Activated T-cell treated with anti-CD3 and anti-CD28 coated beads, Interleukin-2, amount 50 U/mL, for 24 hours (primary cell): ENCODE measurements at places on chromosomes 13 and 19.

DNA sequence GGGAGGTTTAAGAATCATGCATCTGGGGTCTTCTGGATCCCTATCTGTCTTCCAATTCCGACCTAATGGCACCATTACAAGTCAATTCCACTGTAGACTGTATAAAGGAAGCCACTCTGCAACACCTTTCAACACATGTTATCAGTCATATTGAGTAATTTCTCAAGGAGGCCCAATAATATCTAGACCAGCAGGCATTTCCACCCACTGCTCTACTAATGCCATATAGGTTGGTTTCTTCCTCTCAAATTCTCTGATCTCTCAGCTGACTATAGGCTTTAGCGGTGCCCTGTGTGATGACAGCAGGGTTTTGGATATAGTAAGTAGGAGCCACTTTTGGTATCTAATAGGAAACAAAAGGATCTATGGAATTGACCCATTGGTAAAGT lies 12.4 kb upstream of the ITM2B start:
- no peak for DNase-seq

GRCh38 chr19:35495107-35496064 lies 5.1 kb upstream of the KRTDAP start:
- peak; percentile 83 for DNase-seq

- no peak for DNase-seq
Measured at GRCh38 chr19:1394252-1395193, 6.8 kb downstream of the GAMT start.

GRCh38 chr19:49119411-49120324 lies at the start of gene PPFIA3:
TSS of gene PPFIA3 (plus strand) at chr19:49119544. CDS start at chr19:49127874, 8,330 bp downstream.
- peak; percentile 58 for DNase-seq

GRCh38 chr13:74683411-74683810 lies 549.2 kb upstream of the KLF12 start:
- no peak for DNase-seq

GRCh38 chr19:58368561-58369360 lies 6.2 kb upstream of the ZNF497 start:
- no peak for DNase-seq

- no peak for DNase-seq
Measured at GRCh38 chr13:59444210-59444857, 719.4 kb downstream of the DIAPH3 start.

DNA sequence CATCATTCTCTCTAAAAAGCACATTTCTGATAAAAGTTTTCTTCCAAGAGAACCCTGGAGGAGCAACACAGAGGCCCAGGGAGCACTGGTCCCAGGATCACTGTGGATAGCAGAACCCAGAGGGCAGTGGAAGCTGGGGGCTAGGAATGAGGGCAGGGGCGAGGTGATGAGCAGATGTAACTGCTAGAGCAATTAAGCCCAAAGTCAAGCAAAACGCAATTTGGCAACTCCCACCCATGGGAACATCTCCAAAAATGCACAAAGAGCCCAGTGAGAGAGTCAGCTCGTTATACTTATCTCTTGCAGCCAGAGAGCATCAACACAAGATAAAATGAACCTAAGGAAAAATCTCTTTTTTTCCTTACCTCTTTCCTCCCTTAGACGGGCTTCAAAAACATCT lies 284.2 kb downstream of the TBC1D4 start:
- no peak for DNase-seq

- no peak for DNase-seq
Measured at GRCh38 chr13:51730927-51731326, 73.0 kb downstream of the DHRS12 start.

DNA sequence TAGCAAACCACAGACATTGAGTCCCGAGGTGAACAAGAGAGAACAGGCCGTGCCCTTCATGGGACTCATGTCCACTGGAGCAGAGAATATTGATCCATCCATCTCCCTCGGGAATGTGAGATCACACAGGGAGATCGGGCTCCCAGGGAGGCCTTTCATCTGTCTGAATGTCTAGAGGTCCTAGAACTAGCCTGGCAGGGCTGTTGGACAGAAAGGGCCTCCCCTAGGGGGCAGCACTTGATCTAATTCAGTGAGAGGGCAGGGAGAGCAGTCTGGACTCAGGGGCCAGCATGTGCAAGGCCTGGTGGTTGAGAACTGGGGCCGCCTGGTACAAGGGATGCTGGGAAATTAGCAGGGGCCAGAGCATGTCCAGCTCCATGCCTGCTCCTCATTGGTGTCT lies 4.3 kb downstream of the RUVBL2 start:
- peak; percentile 58 for DNase-seq

GRCh38 chr13:43408274-43408673 lies 378.5 kb downstream of the ENOX1 start:
- DNase-seq, result no peak

GRCh38 chr19:38583219-38583984 lies 34.4 kb downstream of the MAP4K1 start:
- no peak for DNase-seq

DNA sequence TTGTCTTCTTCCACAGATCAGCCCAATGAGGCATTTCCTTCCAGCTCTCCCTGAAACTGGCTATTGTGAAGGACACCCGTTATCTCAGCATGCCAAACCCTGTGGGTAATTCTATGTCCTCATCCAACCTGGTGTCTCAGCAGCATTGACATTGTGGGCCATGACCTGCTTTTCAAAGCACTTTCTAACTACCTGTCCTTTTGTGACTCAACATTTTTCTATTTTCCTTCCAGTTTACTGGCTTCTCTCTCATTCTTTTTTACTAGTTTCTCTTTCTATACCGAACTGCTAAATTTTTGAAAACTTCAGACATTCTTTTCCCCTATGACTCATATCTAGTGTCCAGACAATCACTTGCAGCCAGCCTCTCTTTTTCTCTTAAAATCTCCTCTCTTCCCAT lies 136.4 kb upstream of the HTR2A start:
- DNase-seq, result no peak

GRCh38 chr19:42155796-42156195 lies 23.6 kb upstream of the POU2F2 start:
- no peak for DNase-seq

DNA sequence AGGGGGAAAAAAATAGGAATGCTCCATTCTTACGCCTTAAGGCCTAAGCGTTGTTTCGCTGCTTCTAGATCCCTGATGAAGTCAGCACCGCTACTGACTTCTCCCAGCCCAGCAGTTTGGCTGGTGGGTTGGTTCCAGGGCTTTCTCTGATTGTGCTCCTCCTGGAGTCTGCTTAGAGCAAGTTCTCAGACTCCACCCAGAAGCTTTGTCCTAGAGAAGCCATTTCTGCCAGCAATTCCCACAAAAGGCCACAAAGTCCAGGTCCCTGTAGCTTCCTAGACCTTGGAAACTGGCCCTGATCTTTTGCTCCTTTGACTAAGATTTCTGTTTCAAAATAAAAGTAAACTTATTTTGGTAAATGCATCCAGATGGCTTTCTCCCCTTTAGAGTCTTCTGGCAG lies 65.4 kb downstream of the KCTD12 start:
- DNase-seq, result no peak

DNA sequence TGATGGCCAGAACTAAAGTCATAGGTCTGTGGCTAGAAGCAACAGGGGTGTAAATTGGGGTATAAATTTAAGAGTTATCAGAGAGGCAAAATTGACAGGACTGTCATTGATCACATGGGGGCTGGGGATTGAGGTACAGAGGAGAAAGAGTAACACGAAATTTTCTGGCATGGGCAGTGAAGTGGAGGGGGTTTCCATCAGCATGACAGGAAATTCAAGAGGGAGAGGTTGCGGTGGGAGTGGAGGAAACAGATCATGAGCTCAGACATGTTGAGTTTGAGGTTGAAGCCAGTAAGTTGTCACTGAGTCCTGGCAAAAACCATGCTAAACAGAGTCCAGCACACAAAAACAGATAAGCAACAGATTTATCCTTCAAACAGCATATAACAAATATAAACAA lies 192.1 kb upstream of the TSC22D1 start:
- DNase-seq, result peak; percentile 32

DNA sequence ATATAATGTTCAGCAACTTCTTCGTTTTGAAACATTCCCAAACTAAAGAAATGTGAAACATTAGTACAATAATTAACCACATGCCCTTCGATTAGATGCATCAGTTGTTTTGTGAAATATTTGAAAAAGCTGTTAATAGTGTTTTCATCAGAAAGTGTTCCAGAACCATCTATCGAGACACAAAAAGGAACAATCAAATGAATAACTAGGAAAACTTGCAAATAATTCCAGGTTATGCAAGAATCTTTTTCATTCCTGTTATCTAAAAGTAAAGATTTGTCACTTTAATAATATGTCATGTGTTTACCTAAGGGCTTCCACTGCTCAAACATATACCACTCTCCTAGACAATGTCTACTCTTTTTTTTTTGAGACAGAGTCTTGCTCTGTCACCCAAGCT lies 904.2 kb upstream of the MIR17HG start:
- DNase-seq, result no peak

DNA sequence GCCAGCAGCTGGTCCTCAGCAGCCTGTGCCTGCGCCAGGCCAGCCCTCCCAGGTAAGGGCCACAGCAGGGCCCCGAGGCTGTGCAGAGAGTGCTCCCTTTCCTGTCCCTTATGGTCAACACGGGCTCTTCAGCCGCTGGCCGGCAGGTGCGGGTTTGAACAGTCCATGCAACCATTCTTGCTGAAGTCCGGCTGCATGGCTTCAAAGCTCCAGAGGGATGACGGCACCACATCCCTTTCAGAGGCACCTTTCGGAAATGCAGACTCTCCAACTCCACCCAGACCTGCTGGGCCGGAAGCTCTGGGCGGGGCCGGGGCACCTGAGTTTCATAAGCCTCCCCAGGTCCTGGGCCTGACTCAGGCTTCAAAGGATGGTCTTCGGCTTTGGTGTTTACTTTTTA lies 81.3 kb downstream of the SPACA7 start:
- DNase-seq, result peak; percentile 20
